Large intestine (tissue), 12 donors: ENCODE measurements at places on chromosomes 5 and 9. TPM values are rescaled to one million over a fixed set of nuclear protein-coding genes. Genes with fewer than 3 reads are reported as not detected.

The PCA3 gene
- 0.97 TPM for polyA plus RNA-seq

The DNAJC25 gene
- 12.3 TPM for polyA plus RNA-seq

GRCh38 chr9:27703216-27703980 lies 130.1 kb upstream of the C9orf72 start:
- DNase-seq: no peak

DNA sequence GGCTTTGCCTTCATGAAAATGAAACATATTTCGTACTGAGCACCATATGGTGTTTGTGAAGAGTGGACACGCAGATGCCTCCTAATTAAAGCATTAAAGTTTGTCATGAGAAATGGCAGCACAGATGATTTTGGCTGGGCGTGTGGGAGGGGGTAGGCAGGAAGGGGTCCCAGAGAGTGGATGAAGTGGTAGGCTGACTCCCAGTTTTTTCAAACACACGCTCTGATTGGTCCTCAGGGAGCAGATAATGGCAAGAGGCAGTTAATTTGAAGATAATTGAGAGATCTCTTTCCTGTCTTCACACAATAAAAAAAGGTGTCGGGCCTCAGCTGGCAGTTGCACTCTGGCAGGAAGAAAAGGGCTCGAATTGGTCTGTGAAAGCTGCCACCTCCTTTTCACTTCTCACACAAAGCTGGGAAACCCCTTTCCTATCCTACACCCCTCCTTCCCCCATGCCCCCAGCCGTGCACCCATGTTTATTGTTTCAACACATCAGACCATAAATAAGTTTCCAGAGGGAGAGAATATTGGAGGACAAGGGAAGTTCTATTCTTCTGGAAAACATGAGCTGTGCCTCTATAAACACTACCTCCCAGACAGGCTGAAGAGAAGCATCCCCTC lies 429.6 kb downstream of the ARHGEF28 start:
- no peak for DNase-seq

DNA sequence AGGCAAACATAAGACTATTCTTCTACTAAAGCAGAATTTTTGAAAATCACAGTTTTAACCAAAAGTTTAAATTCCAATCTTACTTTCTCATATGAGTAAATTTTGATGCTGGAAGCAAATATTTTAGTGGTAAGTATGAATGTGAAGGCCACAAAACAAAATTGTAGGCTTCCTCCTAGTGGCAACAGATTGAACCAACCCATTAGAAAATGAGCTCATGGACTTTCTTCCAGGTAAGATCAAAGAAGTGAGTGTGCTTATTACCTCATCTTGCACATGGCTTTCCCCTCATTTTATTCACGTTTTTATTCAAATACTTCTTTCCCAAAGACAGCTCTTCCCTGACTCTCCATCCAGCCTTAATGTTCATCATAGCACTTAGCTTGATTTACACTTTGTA lies 16.5 kb upstream of the RLN2 start:
- DNase-seq: no peak

DNA sequence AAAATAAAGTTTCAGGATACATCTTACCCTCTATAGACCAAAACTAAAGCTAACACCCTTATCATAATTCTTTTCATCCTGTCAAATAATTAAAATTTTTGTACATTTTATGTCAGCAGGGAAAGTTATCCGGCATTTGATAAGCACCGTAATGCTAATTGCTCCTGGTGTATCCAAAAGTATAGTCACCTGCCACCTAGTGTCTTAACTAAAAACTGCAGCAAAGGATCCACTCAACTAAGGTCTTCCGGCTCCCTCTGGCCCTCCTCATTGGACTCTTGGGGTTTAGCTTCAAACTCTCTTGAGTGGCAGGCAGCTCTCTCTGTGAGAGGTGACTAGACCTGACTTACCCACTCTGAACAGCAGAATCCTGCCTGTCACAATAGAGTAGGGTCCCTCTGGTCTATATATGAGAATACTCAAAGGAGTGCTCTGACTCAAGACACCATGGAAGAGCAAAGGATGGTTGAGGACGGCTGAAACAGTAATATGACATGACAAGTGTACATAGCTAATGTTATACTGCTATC lies 60.4 kb upstream of the CAST start:
- peak; percentile 39 for DNase-seq

GRCh38 chr9:8734760-8735159 lies 935.2 kb upstream of the DMAC1 start:
- no peak for DNase-seq

GRCh38 chr9:19456426-19456825 lies 47.6 kb downstream of the ACER2 start:
- DNase-seq: no peak
